ENCODE measurements at places on chromosomes 2 and 18.

DNA sequence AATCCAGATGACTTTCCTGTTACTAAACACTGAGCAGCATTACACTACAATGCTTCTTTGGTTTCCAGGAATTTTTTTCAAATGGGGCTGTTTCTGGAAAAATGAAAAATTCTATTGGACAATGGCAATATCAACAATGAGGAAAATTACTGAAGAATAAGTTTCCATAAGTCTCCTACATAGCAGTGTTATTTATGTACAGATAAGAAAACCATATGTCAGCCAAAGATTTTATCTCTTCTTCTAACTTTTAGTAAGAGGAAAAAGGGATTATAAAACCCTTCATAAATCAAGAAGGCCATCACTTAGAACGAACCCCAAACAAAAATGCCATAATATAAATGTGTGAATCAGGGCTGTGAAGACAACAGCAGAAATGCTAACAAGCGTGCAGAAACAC, 31.6 kb upstream of the NOSTRIN start:
- no peak for DNase-seq

- no peak for DNase-seq
Observed at GRCh38 chr2:201866643-201867473, 60.5 kb downstream of the CDK15 start.

DNA sequence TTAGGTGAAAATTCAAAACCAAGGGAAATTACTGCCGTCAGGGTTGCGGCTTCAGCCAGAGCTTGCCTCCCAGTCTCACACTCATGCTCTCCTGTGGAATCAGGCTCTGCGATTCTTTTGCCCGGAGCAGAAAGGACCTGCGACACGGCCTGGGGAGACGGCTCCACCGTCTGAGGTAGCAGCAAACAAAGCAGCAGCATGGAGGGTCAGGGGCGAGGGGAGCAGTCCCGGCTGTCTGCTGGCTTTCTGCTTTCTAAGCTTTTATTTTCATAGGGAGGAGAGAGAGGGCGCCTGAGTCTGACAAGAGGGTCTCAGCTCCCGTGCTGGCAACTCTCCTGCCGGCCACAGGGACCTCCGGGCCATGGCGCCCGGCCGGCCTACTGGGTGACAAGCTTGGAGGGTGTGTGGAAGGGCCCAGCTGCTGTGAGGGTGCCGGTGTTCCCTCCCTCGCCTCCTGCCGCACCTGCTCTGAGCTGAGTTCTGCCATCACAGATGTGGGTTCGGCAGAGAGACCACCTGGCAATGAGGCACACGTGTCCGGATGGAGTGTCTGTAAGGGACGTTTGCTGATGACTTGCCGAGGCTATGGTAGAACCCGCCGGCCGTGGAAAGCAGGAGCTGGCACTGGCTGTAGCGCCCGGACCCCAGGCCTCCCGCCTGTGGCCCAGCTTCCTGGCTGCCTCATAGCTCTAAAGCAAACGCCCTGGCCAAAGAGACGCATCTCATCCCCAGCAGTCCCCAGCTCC, 66.2 kb upstream of the CTDP1 start:
- no peak for DNase-seq

DNA sequence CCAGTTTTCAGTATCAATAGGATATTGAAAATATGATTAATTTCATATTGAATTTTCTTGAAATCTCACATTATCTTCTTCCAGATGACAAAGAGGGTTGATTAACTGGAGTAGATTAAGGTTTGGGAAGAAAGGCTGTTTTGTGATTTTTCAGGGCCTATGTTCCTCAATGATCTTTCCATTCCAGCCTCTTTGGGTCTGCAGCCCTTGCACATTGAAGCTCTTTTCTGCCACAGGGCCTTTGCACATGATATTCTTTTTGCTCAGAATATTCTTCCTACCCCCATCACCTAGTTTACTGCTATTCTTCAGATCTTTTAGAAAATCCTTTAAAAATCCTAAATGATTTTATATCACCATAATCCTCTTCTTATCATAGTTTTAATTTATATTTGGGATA, 449.6 kb downstream of the PLCL1 start:
- DNase-seq, result no peak

DNA sequence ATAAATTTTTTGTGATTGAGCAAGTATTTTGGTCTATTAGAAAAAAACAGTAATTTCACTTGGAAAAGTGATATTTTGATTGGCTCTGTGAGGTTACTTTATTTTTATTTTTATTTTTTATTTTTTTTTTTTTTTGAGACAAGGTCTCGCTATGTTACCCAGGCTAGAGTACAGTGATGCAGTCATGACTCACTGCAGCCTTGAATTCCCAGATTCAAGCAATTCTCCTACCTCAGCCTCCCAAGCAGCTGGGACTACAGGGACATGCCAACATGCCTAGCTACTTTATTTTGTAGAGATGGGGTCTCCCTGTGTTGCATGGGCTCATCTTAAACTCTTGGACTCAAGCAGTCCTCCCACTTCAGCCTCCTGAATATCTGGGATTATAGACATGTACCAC, 60.9 kb upstream of the MGAT5 start:
- peak; percentile 77 for DNase-seq

DNA sequence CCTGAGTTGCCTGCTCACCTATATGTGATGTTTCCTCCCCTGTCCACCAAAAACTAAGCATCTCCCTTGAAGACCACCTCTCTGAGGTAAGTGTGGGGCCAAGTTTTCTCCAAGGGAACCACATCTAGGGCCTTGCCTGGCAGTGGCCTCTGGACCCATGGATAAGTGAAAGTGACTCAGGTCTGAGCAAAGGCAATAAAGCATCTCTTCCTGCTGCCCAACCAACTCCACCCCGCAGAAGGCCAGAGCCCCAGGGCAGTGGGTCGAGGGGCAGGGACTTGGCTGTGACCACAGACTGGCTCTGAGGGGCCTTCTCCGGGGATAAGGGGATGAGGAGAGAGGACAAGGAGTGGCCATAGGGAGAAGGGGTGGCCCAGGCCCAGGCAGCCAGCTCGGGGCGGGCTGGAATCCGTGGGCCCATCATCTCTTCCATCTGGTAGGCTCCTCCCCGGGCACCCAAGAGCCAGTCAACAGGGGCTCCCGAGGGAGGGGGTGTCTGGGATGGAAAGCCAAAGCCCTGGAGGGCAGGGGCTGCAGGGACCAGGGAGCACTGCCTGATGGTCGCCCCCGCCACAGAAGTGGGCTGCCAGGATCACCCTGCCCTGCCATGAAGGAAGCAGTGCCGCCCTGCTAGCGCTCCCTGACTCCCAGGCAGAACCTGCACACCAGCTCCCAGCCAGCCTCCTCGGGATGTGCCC, 33.4 kb downstream of the EMX1 start:
- DNase-seq, result no peak

- no peak for DNase-seq
Observed at GRCh38 chr2:101960819-101961337, 30.9 kb upstream of the IL1R2 start.

GRCh38 chr2:152453129-152453911, 118.3 kb downstream of the FMNL2 start:
- no peak for DNase-seq

- peak; percentile 87 for DNase-seq
Observed at GRCh38 chr18:46155641-46156051, 51.5 kb downstream of the HAUS1 start.

DNA sequence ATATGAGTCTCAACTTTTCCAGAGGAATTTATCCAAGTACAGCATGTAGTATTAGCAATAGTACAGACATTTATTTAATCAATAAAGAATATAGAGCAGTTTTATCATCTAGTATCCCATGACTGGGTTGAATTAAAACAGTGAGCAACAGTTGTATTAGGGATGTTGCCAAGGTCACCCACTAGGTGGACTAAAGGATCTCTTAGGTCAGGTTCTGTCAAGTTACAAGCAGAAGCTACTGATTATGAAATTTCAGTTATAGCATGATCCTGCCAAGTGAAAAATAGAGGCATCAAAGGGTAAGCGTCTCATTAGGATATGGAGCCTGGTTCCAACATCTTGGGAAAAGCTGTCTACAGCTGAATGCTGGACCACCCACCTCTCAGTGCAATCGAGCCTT, 52.1 kb upstream of the LAPTM4A start:
- DNase-seq, result peak; percentile 73

GRCh38 chr2:41963661-41964525, 83.9 kb upstream of the PKDCC start:
- no peak for DNase-seq

- no peak for DNase-seq
Observed at GRCh38 chr2:98108110-98108509, 21.1 kb downstream of the VWA3B start.
